NB4 (cell line): ENCODE measurements at places on chromosomes 7 and 10.

GRCh38 chr7:97772045-97772901 lies 40.4 kb downstream of the TAC1 start:
- DNase-seq = no peak

DNA sequence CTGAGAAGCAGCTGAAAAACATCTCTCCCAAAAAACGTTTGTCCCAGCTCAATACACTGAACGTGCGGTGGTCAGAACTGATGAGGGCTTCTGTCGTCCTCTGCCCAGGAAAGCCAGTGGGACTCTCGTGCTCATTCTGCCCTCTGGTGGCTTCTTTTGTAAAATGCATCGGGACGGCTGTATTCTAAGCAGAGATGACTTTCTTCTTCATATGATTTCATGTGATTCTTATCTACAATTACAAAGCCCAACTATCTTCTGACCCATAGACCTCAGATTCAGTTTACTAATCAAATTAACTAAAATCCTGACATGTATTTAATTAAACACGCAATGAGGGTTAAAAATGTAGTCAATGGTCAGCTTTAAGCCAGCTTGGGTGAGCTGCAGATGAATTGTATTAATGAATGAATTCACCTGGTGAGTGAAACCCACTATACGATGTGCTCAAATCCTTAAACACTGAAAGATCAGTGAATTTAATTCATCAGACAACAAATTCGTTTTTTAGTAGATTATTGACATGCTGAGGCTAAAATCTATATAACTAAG lies 117.6 kb upstream of the FAM204A start:
- DNase-seq = peak; percentile 71

DNA sequence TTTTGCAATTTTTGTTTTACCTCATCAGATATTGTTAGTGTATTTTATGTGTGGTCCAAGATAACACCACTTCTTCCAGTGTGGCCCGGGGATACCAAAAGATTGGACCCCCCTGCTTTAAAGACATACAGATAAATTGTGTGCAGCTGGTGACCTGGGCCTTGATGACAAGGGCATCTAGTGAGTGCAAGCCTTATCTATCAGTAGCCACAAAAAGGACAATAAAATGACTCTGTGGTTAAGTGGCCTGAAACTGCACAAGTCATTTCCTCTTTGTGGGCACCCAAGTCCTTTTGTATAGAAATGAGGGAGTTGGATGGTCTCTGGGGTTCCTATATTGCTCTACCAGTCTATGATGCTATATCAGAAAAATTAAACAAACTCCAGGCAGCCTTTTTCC lies 98.1 kb downstream of the PARD3 start:
- peak; percentile 91 for DNase-seq

GRCh38 chr7:26645121-26645520 lies 219.3 kb downstream of the SKAP2 start:
- no peak for DNase-seq

DNA sequence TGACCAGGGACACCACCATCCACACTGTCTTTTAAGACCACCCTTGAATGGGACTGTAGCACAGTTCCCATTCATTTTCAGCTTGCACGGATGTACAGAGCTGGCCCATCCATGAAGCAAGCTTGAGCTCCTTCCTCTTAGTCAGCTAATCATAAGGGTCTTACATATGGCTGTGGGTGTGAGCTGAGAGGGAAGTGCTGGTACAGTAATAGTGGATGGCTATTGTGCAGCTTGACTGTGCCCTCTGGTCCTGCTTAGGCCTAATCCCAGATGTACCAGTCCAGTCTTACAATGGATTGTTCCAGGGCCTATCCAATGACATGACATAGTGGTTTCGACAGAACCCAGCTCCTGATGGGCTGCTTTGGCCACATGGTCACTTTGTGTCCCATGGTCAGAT lies 96.9 kb upstream of the ZNF438 start:
- DNase-seq = no peak

DNA sequence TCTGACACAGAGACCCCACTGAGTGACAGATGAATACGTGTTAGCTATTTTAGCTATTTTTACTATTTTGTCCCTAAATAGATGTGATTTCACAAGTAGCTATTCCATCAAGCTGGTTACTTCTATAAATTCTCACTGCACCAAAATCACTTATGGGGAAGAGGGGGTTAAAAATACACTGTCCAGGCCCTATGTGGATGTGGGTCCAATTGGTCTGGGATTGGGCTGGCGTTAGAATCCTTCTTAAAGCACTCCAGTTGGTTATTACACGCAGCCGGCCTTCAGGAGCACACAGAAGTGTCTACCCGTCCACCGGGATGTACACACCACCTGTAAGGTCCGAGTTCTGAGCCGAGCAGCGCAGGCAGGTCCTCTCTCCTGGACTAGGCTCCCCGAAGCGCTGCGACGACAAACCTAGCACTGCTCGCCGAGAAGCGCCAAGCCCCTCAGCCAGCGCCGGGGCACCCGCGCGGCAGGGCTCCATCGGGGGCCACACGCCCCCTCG lies 222.3 kb upstream of the MKLN1 start:
- DNase-seq = no peak

GRCh38 chr7:17304926-17305325 lies 6.5 kb downstream of the AHR start:
- DNase-seq = peak; percentile 50

GRCh38 chr7:66921918-66922486 lies 977 bp downstream of the TMEM248 start:
- peak; percentile 57 for DNase-seq

DNA sequence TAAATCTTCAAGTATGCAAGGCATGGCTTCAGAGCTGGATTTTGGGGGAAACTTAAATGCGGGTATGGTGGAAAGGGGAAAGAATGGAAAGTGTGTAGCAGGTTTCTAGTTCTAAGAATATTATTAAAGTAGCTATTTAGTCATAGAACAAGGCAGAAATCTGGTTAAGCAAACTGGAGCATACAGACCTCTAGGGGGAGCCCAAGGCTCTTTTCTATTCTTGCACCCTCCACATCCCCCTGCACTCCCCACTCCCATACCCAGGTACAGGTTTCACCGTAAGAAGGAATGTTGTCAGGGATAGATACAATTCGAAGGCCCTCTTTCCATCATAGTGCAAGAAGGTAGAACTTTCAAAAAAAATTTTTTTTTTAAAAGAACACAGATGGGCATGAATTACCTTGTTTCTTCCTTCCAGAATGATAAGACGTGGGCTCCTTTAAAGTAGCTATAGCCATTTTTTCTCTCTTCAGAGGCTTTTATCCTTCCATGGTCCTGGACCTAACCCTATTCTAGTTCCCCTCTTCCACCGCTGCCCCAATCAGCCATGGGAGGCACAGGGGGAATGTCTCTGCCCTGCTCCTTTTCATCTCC lies 41.5 kb upstream of the SMIM30 start:
- DNase-seq = peak; percentile 68
